ENCODE measurements at places on chromosomes 5 and 9. TPM values are rescaled to one million over a fixed set of nuclear protein-coding genes. Genes with fewer than 3 reads are reported as not detected.

GRCh38 chr5:172881691-172882370 is 47.8 kb downstream of the ERGIC1 start:
- peak; percentile 67 for DNase-seq

GRCh38 chr5:18607570-18607969 is 973.3 kb downstream of the TAF11L14 start:
- DNase-seq = no peak

DNA sequence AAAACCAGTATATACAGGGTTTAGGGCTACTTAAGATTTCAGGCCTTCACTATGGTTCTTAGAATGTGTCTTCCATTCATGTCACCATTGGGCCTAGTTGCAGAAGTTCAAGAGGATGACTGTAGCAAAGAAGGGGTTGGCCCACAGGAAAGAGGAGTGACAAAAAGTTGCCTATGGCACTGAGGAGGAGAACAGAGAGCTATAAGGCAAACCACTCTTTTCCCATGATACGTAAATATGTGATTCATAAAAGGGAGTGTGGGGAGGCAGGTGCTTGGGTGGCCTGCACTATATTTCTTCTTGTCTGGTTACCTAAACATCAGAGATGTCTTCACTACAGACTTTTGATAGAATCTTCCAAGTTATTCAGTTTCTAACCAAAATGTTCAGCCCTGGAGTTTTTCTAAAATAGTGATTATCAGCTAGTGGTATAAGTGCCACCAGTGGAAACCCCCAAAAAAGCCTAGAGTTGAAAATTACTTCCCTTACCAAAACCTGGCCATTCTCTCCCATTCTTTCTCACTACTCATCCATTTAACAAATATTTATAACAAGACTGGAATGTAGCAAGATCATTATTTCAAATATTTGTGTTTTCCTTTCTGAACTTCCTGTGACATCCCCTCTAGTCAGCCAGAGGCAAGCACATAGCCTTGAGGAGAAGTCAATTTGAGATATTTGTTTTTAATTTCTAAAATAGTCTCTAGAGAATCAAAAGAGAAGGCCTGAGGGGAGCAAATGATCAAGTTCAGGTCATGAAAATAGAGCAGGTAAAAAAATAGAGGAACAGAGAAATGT is 367.4 kb downstream of the EFNA5 start:
- DNase-seq = no peak

GRCh38 chr9:120918931-120919842 is 7.4 kb downstream of the TRAF1 start:
- peak; percentile 39 for DNase-seq

PPP1R26 gene
- total RNA-seq = 36.7 TPM

Measured in upper lobe of left lung (tissue), 6 donors.